ENCODE measurements at places on chromosomes 16 and 17.
A peak's percentile ranks its signal among the peaks of the same experiment; 100 is the strongest.

DNA sequence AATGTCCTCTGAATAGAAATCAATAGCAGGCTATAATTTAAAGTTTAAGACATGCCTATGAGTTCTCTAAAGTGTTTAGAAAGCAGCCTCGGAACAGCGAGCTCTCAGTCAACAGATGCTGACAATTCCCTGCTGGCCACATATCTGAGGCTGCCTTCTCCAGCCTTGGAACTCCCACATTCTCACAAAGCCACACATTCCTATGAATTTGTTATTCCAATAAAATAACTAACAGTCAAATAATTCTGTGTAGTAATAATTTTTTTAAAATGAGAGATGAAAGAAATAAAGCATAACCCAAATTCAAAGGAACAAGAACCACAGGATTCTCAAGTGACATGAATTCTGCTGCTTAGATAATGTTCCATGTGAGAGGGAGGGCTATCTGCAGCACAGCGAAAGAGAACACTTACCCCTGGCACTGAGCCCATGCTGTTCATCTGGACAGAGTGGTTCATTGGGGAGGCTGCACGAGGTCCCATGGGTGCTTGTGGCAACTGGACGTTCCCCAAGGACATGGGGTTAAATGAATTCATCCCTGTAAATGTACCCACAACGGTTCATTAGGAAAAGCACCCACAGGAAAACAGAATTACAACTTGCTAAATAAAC, 56.9 kb upstream of the TRAP1 start:
- no peak overlapping the region for H3K4me3 ChIP-seq
- no peaks in the 10 kb centered on the region for H3K27me3 ChIP-seq
- peak overlapping the region; percentile 44 for H3K27ac ChIP-seq

DNA sequence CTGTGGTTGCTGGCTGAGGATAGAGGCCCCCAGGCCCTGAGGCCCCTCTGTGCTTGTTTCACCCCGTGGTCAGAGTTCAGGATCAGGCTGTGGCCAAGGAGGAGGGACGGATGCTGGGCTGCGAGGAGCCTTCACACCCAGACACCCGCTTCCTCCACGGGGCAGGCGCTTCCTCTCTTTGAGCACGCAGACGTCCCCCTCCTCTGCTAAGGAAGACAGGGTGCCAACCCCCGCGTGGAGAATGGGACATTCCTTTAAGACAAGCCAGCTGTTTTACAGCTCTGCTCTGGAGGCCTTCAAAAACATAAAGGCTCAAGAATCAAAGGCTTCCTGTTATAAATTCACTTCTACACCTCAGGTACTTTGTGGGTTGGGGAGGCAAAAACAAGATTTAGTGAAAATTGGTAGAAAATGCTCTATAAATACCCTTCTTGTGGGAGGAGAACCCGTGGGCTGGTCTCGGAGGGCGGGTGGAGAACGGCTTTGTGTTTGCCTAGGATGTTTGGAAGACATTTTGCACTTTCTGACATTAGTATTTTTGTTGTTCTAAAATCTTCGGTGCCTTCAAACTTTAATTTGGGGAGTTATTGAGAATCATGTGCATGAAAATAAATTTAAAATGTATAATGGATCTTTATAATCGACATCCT, 60.8 kb upstream of the FOXF1 start:
- H3K36me3 ChIP-seq = no peaks in the 10 kb centered on the region
- H3K4me1 ChIP-seq = peaks cover 2% of the 10 kb centered on the region
- peaks cover 24% of the 10 kb centered on the region for H3K27me3 ChIP-seq
- DNase-seq = no peak
- no peak overlapping the region for H3K27ac ChIP-seq

- H3K36me3 ChIP-seq = peaks cover 25% of the 10 kb centered on the region
- H3K4me1 ChIP-seq = no peaks in the 10 kb centered on the region
- no peak for DNase-seq
Observed at GRCh38 chr16:23385441-23385840, 67.5 kb downstream of the COG7 start.

- no peak for DNase-seq
- no peak overlapping the region for H3K27ac ChIP-seq
- H3K4me3 ChIP-seq = no peak overlapping the region
- H3K27me3 ChIP-seq = no peaks in the 10 kb centered on the region
- no peaks in the 10 kb centered on the region for H3K36me3 ChIP-seq
Observed at GRCh38 chr16:9738690-9739089, 443.5 kb downstream of the GRIN2A start.

DNA sequence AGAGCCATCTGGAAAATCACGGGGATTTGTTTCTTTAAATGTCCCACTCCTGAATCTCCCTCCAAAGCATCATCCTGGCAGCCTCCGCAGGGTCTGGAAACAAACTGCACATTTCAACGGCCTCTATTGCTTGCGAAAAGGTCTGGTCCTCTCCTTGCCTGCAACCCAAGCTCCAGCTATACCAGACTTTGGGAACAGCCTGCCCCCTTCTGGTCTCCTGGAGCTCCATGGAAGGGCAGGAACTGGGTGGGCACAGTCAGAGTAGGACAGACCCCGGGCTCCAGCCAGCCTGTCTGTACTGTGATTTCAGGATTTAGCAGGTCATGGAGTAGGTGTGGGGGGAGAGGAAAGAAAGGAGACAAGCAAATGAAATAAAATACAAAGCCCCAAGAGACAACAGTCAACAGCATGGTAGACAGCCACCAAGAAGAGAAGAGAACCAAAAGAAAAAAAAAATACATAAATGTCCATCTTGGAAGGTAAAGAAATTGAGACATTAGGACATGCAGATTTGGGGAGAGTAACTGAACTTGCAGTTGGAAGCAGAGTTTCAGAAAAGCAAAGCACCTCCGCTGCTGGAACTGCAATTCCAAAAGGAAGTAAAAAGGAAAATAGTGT, 2.7 kb downstream of the XYLT1 start:
- peaks cover 13% of the 10 kb centered on the region for H3K27me3 ChIP-seq
- peaks cover 6% of the 10 kb centered on the region for H3K4me1 ChIP-seq
- H3K36me3 ChIP-seq = no peaks in the 10 kb centered on the region
- no peak overlapping the region for H3K27ac ChIP-seq

- DNase-seq = no peak
- no peaks in the 10 kb centered on the region for H3K27me3 ChIP-seq
- peaks cover 5% of the 10 kb centered on the region for H3K36me3 ChIP-seq
- H3K27ac ChIP-seq = no peak overlapping the region
Observed at GRCh38 chr17:18250259-18250658, 8.3 kb downstream of the FLII start.

All from heart left ventricle (tissue), 16 donors.